Endothelial cell of umbilical vein (primary cell): ENCODE measurements at places on chromosomes 3 and 15.

- DNase-seq, result peak; percentile 45
Measured at GRCh38 chr3:179189759-179190158, 41.6 kb downstream of the PIK3CA start.

DNA sequence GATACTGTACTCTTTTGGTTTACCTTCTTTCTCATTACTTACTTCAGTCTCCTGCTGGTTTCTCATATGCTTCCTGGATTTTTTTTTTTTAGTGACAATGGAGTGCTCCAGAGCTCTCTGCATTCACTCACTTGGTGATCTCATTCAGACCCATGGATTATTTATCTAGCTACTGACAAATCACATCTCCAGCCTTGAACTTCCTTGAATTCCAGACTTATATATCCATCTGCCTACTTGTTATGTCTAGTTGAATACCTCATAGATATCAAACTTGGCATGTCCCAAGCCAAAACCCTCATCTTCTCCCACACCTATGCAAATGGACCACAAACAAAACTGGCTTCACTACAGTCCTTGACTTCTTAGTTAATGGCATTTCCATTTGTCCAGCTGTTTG lies 234.7 kb upstream of the ZPLD1 start:
- no peak for DNase-seq

DNA sequence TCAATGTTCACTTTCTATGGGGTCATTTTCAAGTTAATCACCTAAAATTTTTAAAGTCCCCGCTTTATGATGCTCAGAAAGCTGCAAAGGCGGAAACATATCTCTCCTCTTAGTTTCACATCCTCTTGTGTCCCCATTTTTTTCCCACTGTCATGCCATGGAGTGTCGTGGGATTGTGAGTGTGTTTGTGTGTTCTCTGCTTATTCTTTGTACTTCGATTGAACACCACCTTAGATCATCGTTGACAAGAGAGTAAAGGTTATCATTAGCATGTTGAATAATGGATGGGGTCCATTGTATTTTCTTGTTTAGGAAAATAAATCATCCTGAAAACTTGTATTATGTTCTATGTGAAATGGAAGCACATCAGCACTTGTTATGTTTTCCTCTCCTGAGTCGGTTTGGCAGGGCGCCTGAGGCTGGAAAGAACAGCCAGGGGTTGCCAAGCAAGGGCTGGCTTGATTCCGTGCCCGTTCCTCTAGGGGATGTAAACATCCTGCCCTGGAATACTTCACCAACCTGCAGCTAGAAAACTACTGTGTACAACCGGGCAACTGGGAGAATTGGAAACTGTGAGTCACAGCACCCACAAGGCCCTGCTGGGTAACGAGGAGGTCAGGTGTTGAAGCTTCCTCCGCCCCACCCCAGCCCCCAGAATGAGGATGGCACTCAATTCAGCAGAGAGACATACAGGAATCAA lies 67.2 kb downstream of the EIF4E3 start:
- DNase-seq, result peak; percentile 99

DNA sequence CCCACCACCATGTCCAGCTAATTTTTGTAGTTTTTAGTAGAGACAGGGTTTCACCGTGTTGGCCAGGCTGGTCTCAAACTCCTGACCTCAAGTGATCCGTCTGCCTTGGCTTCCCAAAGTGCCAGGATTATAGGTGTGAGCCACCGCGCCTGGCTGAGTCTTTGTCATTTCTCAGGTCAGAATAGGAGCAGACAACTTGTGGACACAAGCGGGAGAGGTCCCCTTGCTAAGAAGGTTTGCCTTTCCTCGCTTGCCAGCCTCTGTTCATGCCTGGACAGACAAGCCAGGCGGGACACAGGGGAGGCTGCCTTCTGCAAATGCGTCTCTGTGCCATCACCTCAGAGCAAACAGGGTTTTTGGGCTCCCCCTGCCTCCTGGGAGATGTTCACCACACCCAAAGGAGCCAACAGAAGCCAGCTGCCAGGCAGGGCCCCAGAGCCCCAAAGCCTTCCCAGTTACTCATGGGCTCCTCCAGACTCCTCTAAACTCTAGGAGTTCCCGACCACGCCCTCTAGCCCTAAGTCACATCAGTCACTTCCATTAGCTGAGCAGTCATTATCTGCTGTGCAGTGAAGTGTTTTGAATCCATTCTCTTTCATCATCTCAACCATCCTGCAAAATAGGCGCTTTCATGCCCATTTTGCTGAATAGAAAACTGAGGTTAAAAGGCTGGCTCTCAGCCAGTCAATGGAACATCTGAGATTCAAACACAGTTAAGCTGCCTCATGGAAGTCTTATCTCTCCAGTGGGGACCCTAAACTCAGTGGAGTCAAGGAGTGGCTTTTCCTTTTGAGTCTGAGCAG lies 245.0 kb downstream of the UACA start:
- DNase-seq, result no peak

DNA sequence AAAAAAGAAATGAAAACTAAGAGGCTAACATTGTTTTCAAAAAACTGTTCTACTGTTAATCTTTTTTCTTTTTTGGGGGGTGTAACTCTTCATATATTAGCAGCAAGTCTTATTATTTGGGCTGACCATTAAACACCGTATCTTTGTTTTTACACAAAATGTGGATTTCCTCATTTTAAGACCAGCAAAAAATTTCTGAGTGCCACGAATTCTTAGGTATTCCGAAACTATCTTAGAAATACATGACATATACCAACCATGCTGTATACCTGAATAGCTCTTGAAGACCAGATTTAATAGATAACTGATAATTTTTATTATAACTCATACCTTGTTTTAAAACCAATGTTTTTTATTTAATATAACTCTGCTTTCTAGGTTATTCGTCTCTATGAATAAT lies 620 bp upstream of the TTC23 start:
- no peak for DNase-seq

- DNase-seq, result no peak
Measured at GRCh38 chr3:20564966-20565365, 379.0 kb upstream of the SGO1 start.

GRCh38 chr15:31440754-31441311 lies 114.2 kb downstream of the KLF13 start:
- peak; percentile 29 for DNase-seq

GRCh38 chr15:58383876-58384275 lies 47.9 kb upstream of the LIPC start:
- DNase-seq, result no peak

DNA sequence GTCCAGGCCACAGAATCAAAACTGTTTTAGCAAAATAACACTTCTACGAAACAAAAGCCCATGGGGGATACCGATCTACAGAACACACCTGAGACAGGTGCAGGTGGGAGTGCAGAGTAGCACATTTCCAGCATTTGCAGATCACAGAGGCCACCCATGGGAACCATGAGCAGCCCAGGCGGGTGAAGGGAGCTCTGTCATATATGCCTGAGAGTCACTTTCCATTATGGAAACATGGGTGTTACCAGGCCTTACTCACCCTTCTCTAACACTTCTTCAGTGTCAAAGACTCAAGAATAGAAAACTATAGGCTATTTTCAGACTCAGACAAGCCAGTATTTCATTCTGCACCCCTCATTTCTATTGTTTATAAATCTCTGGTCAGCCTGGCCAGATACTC lies 3.5 kb downstream of the PLA1A start:
- DNase-seq, result no peak
